Activated naive CD8-positive, alpha-beta T cell treated with anti-CD3 and anti-CD28 coated beads, Interleukin-2, amount 10 ng/mL, durations not matched to agents 7 days and 5 days (primary cell): ENCODE measurements at places on chromosomes 4 and X.

DNA sequence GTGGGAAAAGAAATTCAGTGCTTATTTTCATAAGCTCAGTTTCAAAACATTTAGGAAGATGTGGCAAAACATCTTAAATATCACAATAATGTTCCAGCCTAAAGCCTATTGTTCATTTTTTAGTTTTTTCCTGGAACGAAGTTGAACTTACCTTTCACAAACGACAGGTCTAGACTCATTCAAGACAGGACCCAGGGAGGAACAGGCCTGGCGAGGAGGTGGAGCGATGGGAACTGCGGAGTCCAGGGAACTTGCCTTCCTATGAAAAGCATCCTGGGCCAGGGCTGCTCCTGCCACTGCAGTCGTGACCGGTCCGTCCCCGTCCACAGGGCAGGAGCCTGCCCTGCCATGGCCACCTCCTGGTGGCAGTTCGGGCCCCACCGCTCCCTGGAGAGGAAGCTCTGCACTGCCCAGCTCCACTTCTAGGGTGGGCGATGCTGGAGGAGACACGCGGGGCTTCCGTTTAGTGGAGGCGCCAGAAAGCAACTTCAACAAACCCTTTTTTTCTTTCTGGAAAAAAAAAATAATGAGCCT is 96.7 kb upstream of the CBR4 start:
- DNase-seq, result no peak

DNA sequence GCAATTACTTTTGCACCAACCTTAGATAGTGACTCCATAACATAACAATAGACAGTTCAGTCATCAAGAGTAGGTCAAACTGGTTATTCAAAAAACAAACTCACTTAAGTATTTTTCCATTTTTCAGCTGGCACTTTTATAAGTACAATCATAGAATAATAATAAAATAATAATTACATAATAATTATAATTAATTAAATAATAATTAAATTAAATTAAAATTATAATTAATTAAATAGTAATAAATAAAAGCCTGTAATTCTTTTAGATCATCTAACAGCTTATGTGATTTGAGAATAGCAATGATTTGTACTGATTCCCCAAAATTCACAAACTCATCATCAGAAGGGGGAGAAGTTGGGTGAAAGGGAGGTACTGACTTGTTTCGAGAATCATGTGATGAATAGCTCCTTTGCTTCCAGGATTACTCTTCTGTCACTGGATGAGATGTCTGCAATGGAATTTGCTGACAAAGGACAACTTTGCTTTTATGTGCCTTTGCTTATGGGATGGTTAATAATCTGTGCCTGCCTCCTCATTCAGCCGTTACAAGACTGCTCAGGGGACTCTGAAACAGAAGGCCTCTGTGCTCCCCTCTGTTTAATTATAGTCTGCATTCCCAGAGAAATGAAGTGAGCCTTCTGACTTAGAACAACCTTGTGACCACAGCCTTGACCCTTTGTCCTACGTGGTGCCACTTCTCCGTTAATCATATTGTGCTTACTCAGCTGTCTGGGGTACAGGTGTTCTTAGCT is 104.8 kb upstream of the ENPEP start:
- no peak for DNase-seq

DNA sequence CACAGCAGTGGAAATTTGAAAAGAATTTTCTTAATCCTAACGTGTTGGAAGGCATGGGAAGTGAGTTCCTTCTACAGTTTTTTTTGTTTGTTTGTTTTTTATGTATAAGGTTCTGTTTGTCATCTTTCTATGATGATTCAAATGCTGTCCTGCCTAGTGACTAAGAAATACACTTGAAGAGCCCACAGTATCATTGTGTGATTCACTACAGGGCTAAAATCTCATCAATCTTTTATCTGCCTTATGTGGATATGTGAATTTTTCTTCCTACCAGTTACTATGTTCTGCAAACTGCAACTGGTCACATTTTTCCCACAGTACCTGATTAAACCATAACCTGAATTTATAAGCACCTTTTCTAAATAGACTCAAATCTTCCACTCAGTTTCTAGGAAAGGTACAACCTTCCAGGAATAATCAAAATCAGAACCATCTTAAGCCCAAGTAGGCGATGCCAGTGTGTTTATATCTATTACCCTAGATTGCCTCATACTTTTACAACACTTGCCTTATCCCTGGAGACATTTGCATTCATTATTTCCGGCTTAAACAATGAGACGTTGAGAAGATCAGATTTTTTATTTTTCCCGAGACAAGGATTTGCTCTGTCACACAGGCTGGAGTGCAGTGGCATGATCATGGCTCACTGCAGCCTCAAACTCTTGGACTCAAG is 214.6 kb upstream of the GALNT7 start:
- no peak for DNase-seq

DNA sequence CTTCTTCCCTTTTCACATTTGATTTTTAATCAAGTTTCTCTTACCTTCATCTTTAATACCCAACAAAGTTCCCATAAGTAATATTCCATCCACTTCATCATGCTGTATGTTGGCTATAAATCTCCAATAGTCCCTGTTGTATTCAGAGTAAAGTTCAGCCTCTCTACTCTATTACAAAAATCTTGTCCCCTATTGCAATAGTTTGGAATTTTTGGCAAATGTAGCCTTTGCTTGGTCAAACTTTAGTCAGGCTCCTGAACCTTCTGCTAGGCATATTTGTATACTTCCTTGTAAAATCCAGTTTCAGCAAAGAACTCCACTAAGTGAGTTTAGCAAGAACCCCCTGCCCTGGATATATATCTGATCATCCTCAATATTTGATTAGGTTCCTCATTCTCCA is 54.0 kb upstream of the PACRGL start:
- DNase-seq, result no peak

DNA sequence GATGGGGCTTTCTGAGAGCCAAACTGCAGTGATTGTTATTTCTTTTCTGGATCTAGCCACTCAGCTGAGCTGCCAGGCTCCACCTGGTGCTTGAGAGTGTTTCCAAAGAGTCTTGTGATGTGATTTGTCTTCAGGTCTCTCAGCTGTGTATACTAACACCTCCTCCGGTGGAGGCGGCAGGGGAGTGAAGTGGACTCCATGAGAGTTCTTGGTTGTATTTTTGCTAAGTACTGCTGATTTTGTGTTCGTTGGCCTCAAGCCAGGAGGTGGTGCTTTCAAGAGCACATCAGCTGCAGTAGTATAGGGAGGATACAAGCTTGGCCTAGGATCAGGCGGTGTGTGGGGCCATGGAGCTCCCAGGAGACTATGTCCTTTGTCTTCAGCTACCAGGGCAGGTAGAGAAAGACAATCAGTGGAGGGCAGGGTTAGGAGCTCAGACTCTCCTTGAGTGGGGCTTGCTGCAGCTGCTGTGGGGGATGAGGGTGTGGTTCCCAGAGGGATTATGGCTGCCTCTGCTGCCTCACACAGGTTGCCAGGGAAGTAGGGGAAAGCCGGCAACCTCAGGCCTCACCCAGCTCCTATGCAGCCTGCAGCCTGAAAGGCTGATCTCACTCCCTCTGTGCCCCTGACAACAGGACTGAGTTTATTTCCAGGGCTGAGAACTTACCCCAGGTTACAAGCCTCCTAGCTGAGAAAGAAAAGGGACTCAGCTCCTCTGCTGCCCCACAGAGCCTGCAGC is 62.4 kb downstream of the NPFFR2 start:
- no peak for DNase-seq

- DNase-seq, result no peak
These were observed 34.0 kb upstream of the PPP2R3B start for GRCh38 chrX:420496-421223.

DNA sequence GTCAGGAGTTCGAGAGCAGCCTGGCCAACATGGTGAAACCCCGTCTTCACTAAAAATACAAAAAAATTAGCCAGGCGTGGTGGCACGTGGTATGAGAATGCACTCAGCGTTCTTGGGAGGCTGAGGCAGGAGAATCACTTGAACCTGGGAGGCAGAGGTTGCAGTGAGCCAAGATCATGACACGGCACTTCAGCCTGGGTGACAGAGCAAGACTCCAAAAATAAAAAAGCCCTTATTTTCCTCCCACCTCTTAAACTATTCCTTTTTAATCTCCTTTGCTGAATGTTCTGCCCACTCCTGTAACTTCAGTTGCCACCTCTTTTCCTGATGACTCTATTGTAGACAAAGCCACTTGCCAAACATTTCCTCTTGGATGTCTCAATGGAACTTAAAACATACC is 72.6 kb downstream of the TAF1 start:
- no peak for DNase-seq

GRCh38 chr4:175542786-175543185 is 269.3 kb downstream of the GPM6A start:
- no peak for DNase-seq

GRCh38 chr4:174674305-174674840 is 152.1 kb upstream of the HPGD start:
- DNase-seq, result no peak

GRCh38 chr4:91471280-91471679 is 832.5 kb upstream of the GRID2 start:
- DNase-seq, result no peak

DNA sequence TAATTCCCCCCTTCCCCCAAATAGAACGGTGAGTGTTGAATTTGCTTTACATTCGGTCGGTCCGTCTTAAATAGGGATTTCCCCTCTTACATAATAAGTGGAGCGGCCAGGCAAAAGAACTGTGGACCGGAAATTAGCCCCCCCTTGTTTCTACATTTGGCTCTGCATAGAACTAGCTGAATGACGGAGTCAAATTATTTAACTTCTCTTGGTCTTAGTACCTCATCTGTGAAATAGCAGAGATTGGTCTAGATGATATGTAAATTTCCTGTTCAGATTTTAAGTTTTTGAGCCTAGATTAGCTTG is 1.3 kb downstream of the SPATA18 start:
- DNase-seq, result no peak

- DNase-seq, result no peak
These were observed 142.2 kb downstream of the GLRA3 start for GRCh38 chr4:174686826-174687225.

DNA sequence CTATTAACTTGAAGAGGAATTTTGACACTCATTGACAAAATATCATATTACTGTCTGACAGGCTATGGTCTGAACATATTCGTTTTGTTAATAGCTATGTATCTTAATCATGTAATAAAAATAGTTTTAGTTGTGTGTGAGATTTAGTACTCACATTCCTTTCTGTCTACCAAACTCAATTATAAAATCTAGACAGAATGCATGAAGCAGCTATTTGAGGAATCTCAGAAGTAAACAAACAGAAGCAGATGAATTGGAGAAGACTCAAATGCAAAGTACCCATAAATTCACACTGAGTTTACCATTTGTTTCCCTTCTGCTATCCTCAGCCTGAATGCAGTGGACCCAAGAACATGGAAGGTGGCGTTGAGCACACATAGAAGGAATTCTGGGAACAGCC is 841.6 kb upstream of the AADAT start:
- DNase-seq, result no peak

- DNase-seq, result no peak
These were observed 29.0 kb upstream of the ERVMER34-1 start for GRCh38 chr4:52780206-52780605.

DNA sequence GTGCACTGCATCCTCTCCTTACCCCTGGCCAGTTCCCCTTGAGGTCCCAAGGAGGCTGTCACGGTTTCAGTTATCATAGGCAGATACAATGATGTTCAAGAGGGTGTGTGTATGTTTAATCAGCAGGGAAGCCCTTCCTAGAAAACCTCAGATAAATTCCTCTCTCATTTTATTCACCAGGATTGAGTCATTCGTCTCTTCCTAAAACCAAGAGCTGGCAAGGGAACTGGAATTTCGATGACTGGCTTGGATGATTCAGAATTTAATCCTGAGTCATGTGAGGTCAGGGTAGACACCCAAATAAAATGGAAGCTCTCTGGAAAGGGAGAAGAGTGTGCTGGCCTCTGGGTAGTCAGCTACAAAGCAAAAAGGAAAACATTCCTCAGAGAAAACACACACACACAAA is 106.2 kb upstream of the RAPGEF2 start:
- no peak for DNase-seq

DNA sequence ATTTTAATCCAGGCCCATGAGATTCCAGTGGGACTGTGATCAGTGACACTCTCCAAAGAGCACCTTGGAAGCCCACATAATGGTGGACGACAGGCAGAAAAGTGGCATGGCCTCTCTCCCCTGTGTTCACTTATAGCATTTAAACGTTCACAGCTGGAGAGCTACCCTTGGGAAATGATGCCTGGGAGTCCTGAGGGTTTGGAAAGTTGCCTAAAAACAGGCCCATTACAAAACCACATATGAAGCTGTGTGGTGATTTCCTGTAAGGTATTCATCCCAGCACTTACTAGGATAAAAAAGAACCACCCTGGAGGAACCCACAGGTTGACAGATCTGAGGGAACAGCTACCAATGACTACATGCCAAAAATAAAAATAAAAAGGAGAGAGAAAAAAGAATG is 193.2 kb downstream of the RASL11B start:
- DNase-seq, result no peak

DNA sequence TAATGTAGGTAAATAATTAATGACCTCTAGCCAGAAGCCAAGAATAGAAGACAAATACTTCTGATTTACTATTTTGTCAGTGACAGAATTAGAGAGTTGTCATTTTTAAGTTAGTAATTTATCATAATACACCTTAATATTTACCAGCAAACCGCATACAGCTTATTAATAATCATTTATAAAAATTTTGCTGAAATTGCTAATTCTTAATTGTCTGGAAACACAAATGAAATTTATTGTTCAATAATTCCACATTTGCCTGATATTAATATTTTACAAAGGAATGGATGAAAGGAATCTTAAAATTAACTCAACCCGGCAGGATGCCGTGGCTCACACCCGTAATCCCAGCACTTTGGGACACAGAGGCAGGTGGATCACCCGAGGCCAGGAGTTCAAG is 44.7 kb downstream of the PROM1 start:
- DNase-seq, result no peak

DNA sequence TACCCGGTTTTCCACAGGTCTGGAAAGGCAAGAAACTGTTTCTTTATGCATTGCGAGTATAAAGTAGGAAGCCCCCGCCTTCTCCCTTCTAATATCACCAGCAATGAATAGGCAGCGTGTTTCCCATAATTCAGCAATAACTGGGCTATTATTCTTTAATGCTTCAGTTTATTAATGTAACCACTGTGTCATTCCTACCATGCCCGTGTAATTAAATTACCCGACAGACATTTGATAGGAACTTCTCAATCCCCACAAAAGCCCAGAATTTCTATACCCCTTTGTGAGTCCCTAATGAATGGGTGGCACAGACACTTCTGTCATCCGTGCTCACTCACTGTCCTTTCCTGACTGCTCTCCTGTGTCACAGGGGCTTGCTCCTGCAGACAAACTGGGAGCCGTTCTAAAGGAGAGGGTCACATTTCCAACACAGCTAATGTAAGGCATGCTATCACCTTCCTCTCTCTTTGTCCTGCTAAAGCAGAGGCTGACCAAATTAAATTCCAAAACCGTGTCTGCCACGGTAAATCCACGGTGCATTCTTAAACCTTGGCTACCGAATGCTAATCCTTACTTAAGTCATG is 108.5 kb upstream of the MID1 start:
- DNase-seq, result no peak

- no peak for DNase-seq
These were observed 228.9 kb upstream of the ETNPPL start for GRCh38 chr4:108991551-108992328.

DNA sequence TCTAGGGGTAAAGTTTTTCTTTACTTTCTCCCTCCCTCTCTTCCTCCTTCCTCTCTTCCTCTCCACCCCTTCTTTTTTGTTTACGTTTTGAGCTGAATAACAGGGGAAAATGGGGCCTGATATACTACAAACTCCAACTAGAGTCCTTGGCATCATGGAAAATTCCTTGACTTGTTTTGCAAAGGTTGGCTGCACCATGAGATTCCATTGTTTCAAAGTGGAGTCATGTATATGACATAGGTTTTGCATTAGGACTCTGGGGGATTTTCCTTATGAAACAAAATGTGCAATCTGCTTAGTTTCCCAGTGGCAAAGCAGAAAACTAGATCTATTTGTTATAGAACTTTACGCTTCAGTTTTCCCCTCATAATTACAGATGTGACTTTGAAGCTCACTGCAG is 233.5 kb upstream of the PGRMC2 start:
- DNase-seq, result no peak
